ENCODE measurements at places on chromosomes 6 and 20.

DNA sequence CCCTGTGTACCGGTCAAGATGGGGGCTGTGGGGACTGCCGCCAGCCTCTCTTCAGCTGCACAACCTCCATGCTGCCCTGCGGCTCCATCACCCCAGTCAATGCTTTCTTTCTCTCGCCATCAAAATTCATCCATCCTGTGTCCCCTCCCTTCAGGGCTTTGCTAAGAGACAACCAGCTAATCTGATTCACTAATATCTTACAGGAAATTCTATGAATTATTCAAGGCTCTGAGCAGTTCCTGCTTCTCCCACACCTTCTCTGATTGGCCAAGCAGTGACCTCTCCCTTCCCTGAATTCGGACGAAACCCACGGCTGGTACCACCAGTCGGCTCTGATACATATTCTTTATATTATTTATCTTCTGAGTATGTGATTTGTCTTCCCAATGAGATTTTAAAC, 13.8 kb downstream of the ITPR3 start:
- DNase-seq: no peak

- no peak for DNase-seq
Observed at GRCh38 chr6:95318137-95318536, 259.2 kb upstream of the MANEA start.

GRCh38 chr6:38671885-38672467, 31.0 kb downstream of the GLO1 start:
- peak; percentile 79 for DNase-seq

DNA sequence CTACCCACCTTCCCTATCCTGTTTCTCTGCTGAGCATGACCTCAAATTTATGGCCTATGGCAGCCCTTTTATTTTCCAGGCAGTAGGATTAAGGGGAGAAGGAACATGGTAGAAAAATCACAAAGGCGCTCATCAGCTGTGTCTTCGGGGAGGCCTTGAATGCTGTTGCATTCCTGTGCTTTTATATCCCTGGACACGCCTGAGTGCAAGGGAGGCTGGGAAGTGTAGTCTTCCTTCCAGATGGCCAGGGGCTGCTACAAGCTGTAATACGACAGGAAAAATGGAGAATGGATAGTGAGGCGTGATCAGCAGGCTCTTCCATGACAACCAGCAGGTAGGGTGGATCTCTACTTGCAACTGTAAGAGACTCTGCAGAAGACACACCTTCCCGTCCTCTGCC, 210.9 kb upstream of the GGTLC1 start:
- DNase-seq: no peak

GRCh38 chr6:87742106-87742505, 40.1 kb upstream of the AKIRIN2 start:
- DNase-seq: no peak

- no peak for DNase-seq
Observed at GRCh38 chr6:8900056-8900455, 464.7 kb upstream of the SLC35B3 start.

GRCh38 chr6:107132330-107132954, 17.1 kb upstream of the BEND3 start:
- DNase-seq: peak; percentile 55

GRCh38 chr20:58433029-58433647, 44.1 kb downstream of the VAPB start:
- no peak for DNase-seq

Data from fibroblast of pulmonary artery (primary cell).